ENCODE measurements at places on chromosomes 3 and 15. TPM values are rescaled to one million over a fixed set of nuclear protein-coding genes. Genes with fewer than 3 reads are reported as not detected.

Gene PSTPIP1
- not detected for total RNA-seq

Gene ZNF774
- total RNA-seq = 2.3 TPM

Gene DNASE1L3
- not detected for total RNA-seq

Gene CATSPER2
- total RNA-seq = 0.75 TPM

Gene DCLK3
- not detected for total RNA-seq

Gene IFRD2
- 109 TPM for total RNA-seq

Gene CHCHD4
- 9.5 TPM for total RNA-seq

Gene POPDC2
- not detected for total RNA-seq

Gene OIP5
- 5.4 TPM for total RNA-seq

Gene OSTN
- total RNA-seq = 0.24 TPM

Gene EPHB3
- 5.6 TPM for total RNA-seq

Gene SPINK8
- not detected for total RNA-seq

Gene CFAP92
- not detected for total RNA-seq

Gene WDR93
- not detected for total RNA-seq

DNA sequence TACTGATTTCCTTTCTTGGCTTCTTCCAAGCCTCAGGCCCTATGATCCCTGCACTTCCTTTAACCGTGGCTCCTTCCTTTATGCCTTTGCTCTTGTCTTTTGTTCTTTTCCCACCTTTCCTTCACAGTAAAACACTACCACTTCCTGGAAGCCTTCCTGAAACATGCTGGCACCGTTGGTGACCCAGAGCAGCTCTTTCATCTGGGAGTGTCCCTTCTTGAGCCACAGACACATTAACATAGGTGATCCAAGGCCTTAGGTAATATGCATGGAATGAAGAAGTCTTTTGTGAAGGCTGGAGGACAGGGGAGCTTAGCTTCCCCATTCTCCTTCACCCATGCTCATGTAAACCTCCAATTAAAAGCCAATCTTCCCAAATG lies 39.4 kb downstream of the AMOTL2 start:
- no peak for DNase-seq

- no peak for DNase-seq
Observed at GRCh38 chr3:57064001-57064400, 3.5 kb downstream of the SPATA12 start.

DNA sequence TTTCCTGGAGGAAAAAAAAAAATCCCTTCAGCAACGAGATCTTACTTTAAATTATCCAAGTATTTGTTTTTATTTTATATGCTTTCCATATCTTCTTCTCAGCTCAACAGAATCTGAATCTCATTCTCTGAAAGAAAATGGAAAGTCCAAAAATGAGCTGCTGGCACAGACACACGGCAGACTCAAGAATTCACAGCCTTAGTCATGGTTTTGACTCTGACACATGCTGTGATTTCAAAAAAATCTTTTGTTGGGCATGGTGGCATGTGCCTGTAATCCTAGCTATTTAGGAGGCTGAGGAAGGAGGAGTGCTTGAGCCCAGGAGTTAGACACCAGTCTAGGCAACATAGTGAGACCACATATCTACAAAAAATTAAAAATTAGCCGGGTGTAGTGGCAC lies 565.0 kb downstream of the MAGI1 start:
- peak; percentile 25 for DNase-seq

GRCh38 chr3:36600404-36600803 lies 163.9 kb downstream of the DCLK3 start:
- DNase-seq = no peak

DNA sequence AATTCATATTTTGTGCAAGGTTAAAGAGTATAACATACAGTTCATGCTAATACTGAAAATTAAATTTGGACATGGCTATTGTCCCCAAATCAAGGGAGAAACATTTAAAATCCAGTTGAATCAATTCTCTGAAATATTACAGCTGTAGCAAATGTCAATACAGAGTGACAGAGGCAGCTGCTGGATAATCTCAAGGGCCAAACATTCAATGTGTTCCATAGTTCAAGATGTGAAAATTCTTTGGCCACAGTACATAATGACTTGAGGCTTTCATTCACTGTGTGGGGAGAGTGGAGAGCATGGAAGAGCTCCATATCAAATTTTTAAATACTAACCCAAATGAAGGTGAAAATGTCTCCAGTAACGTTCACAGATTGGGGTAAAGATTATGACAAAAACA lies 1192.8 kb upstream of the CADM2 start:
- no peak for DNase-seq

DNA sequence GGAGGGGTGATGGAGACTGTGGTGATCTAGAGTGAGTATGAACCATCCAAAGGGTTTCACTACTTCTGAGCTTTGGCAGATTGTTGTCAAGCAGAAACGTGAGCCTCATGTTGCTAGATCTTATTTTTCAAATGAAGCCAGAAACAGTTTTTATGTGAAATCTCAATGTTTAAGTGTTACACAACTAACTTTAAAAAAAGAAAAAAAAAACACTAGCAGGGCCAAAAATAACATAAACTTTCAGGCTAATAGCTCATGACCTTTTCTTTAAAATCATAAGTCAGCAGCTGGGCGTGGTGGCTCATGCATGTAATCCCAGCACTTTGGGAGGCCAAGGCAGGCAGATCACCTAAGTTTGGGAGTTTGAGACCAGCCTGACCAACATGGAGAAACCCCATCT lies 2.1 kb upstream of the HTR3D start:
- no peak for DNase-seq

DNA sequence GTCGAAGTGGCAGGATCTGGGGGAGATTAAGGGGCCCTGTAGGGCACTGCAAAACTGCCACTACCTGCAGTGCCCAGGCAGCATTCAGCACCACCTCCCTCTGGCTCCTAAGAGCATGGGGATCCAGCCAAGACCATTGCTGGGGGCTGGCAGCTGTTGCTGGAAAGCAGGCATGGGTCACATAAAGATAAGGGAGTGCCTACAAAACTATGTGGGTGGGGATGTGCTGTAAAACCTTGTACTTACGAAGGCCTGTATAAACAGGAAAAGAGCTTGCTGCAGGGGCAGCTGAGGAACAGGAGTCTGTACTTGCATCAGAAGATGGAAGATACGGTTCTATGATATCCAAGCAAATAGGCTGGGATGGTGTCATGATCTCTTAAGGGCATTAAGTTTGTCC lies 27.1 kb downstream of the IL20RB start:
- DNase-seq = peak; percentile 55

GRCh38 chr3:153911116-153911515 lies 210.1 kb upstream of the ARHGEF26 start:
- DNase-seq = no peak

GRCh38 chr15:98146031-98146820 lies 185.7 kb downstream of the ARRDC4 start:
- no peak for DNase-seq

All from HFFc6 (cell line).